Astrocyte (in vitro differentiated cells and primary cell): ENCODE measurements at places on chromosomes 5 and 9. TPM values are rescaled to one million over a fixed set of nuclear protein-coding genes. Genes with fewer than 3 reads are reported as not detected.

ADAMTS12 gene
- total RNA-seq, result 143 and 156 TPM in 2 replicates

INSYN2B gene
- total RNA-seq, result 0.10 and 0.36 TPM in 2 replicates

- peak; percentile 59 for DNase-seq
Measured at GRCh38 chr5:151812757-151813309, 41.1 kb downstream of the G3BP1 start.

GRCh38 chr5:97085459-97086181 is 56.8 kb downstream of the LIX1 start:
- no peak for DNase-seq
